Endothelial cell of umbilical vein (primary cell): ENCODE measurements at places on chromosomes 7 and 10. TPM values are rescaled to one million over a fixed set of nuclear protein-coding genes. Genes with fewer than 3 reads are reported as not detected.
A peak's percentile ranks its signal among the peaks of the same experiment; 100 is the strongest.

The ASZ1 gene
- total RNA-seq = not detected in 2 replicates

DNA sequence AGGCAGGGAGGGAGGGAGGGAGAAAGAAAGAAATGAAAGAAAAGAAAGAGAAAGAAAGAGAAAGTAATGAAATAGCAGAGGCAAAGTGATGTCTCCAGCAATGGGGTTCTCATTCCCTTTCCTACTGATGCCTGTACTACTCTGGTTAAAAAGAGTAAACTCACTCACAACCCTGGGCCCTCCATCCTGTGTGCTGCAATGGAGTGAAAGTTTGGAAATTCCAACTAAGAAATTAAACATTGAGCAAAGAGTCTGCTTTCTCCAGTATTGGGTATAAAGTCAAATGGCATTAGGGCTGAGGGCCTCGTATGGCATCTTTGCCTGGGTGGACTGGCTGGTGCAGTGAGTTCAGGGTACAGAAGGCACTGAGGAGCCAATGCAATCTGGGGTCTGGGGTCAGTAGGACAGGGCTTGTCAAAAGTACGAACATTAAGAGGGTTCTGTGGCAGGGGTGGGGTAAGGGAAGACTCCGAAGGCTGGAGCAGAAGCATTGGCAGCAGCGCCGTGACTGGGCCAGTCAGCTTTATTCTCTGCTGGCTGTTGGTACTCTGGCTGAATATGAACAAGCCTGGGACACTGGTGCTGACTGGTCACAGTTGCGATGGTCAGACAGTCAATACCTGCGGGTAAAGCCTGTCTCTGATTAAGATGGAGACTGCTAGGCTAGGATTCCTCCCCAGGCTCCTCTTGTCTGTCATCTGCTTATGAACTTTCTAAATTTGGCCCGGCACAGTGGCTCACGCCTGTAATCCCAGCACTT lies 24.1 kb upstream of the TNS3 start:
- DNase-seq = no peak

- DNase-seq = no peak
Measured at GRCh38 chr7:111018960-111019736, 71.8 kb upstream of the LRRN3 start.

The EBLN1 gene
- total RNA-seq = not detected in 2 replicates

- peak; percentile 38 for DNase-seq
Measured at GRCh38 chr7:84100866-84101265, 93.7 kb downstream of the SEMA3A start.

DNA sequence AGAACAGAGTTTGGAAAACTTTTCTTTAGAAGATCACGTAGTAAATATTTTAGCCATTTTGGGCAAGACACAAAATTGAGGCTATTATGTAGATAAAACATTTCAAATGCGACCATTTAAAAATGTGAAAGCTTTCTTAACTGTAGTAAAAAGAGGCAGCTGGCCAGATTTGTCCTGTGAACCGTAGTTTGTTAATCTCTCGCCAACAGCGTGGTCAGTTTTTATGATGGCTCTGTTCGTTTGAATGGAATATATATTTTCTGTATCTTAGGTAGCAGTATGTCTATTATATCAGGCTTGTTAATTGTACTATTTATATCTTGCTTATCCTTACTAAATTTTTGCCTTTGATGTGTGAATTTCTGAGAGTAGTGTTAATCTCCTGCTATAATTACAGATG lies 124.9 kb downstream of the CCSER2 start:
- DNase-seq = no peak

DNA sequence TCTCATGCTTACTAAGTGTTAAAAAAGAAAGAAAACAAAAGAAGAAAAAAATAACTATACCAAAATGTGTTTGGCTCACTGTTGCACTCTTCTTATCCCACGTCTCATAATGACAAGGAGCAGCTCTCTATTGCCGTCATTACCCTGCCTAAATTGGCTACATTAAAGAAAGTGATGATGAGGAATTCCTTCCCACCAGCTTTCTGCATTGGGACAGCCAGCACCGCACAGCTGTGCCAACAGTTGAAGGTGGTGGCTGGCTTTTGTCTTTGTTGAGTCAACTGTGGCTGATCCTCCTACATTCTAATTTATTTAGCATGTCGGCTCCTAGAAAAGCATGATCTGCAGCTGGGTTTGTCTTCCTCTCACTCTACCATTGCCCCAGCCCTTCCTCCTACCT lies 751.8 kb downstream of the KCNMA1 start:
- no peak for DNase-seq

GRCh38 chr7:81236560-81236959 lies 317.7 kb upstream of the SEMA3C start:
- no peak for DNase-seq

DNA sequence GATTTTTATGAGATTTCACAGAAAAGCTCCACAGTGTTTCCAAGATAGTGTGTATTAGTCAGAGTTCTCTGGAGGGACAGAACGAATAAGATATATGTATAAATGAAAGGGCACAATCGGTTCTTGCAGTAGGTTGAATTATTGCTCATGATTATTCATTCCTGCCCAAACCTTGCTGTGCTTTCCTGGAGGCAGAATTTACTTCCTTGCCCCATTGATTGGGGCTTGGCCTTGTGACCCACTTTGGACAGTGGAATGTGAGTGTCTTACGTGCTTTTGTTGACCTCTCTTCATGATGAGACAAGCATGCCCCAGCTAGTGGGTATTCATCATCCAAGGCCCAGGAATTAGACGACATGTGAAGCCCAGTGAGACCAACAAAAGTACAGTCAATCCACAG lies 53.0 kb upstream of the ABCB5 start:
- DNase-seq = peak; percentile 64

DNA sequence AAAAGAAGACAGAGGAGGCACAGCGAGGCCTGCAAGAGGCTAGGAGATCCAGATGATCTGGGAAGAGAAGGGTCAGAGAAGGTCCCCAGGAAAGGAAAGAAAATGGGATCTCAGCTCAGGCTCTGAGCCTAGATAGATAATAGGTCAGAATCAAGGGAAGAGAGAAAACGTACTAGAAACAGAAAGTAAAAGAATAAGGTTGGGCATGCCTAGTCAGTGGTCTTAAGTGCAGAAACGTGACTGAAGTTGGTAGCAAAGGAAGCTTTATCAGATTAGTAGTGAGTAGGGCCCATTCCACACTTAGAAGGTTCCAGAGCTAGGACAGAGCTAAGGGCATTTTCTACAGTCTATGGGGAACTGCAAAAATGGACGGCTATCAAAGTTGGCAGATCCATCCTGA lies 84.8 kb upstream of the ASAH2 start:
- no peak for DNase-seq

- no peak for DNase-seq
Measured at GRCh38 chr7:128172151-128172550, 68.9 kb upstream of the LEP start.

GRCh38 chr7:20276705-20277472 lies 53.8 kb upstream of the ITGB8 start:
- DNase-seq = no peak

DNA sequence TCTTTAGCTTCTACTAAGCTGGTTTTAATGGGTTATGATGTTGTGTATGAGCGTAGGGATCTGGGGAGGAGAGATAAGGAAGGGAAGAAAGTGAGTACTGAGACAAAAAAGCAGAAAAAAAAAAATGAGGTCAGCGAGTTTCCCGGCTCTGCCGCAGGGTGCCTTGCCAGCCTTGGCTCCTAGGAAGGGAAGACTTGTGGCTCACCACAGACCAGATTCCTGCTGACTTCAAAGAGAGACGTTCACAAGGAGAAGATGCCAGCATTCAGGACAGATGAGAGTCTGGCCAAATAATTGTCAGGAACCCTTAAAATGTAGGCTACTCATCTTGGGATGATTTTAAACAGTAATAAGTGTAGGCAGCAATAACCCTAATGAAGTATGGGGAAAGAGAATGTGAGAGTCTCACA lies 11.4 kb upstream of the FAS start:
- DNase-seq = no peak

The GNG11 gene
- 208 and 215 TPM in 2 replicates for total RNA-seq

The MLLT10 gene
- 54.0 and 54.6 TPM in 2 replicates for total RNA-seq

- no peak for DNase-seq
Measured at GRCh38 chr10:130463104-130463875, 327.1 kb downstream of the GLRX3 start.

The MSRB2 gene
- 16.2 and 19.4 TPM in 2 replicates for total RNA-seq

The CAV2 gene
- 146 and 179 TPM in 2 replicates for total RNA-seq

The ZNF365 gene
- 2.9 and 5.5 TPM in 2 replicates for total RNA-seq

The DGKB gene
- 0.44 TPM in 1 of 2 replicates, not detected in the other for total RNA-seq

GRCh38 chr10:121696854-121697253 lies 98.6 kb upstream of the FGFR2 start:
- peak; percentile 7 for DNase-seq

- peak; percentile 35 for DNase-seq
Measured at GRCh38 chr10:22911889-22912762, 15.7 kb upstream of the ARMC3 start.
